ENCODE measurements at places on chromosomes 6 and 20. TPM values are rescaled to one million over a fixed set of nuclear protein-coding genes. Genes with fewer than 3 reads are reported as not detected.
A peak's percentile ranks its signal among the peaks of the same experiment; 100 is the strongest.

Gene IL20RA
- not detected for total RNA-seq

Gene BPIFB4
- not detected for total RNA-seq

Gene CCN6
- not detected for total RNA-seq

Gene KCNK16
- not detected for total RNA-seq

Gene SLC2A4RG
- 64.9 TPM for total RNA-seq

Gene PSORS1C2
- total RNA-seq: not detected

Gene NKX2-4
- not detected for total RNA-seq

Gene SPATS1
- not detected for total RNA-seq

DNA sequence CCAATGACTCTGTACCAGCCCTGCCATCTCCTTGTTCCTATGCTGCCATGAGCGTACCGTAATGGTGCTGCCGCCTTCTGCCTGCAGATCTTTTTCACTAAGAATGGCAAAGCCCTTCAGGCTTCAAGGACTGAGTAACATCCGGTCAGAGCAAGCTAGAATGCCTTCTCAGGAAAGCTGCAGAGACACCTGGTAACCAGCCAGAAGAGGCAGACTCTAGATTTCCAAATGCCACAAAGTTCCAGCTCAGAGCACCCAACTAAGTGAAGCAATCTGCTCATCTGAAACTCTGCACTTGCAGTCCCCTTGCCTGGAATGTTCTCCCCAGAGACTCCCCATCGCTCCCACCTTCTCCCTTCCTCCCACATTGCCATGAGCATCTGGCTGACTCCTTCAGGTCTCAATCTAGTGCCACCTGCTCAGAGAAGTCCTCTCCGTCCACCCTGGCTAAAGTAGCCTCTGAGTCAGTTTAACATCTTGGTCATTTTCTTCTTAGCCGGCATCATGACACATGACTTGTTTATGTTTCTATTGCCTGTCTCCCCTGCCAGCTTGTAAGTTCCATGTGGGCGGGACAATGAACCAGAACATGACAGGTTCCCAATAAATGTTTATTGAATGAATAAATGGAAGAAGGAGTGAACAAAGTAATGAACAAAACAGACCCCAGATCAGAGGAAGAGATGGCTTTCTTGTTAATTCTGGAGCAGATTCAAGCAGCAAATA is 6.9 kb upstream of the OCSTAMP start:
- DNase-seq: peak; percentile 78

DNA sequence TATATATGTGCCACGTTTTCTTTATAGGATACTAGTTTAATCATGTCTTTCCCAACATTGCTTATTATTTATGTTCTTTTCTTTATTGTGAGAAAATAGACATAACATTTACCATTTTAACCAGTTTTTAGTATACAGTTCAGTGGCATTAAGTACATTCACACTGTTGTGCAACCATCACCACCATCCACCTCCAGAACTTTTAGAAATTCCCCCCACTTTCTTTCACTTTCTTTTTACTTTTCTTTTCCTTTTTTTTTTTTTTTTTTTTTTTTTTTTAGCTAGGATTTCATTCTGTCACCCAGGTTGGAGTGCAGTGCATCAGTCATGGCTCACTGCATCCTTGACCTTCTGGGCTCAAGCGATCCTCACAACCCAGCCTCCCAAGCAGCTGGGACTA is 18.5 kb downstream of the RBCK1 start:
- DNase-seq: no peak

DNA sequence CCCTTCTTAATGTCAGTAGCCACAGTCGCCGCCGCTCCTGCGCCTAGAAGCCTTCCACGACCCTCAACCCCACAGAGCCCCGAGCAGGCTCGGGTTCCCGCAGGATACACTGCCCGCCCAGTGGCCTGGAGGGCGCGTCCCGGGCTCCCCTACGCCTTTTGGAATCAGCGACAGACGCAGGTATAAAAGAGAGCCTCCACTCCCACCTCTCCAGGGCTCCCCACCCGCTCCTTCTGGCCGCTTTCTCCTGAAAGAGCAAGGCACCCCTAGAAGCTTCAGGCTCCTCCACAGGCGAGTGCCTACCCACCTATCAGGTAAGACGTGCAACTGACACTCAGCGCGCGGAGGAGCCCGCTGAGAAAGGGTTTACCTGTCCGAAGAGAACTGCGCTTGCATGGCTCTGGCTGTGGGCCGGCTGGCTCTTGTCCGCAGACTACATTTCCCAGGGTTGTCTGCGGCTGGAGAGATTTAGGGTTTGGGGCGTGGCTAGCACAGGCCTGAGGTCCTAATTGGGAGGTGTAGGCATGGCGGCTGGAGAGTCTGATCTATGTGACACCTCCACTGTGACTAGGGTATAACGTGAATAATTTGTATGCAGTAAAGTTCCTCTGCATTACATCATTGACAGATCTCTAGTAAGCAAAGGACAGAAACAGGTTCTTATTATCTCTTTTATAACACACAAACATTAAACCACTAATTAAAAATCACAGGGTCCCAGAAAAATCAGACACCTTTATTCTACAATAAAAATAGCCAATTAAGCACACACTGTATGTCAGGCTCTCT is 13.5 kb upstream of the ZNF391 start:
- DNase-seq: peak; percentile 72

GRCh38 chr6:45709781-45710220 is 305.9 kb downstream of the CLIC5 start:
- DNase-seq: no peak

GRCh38 chr6:33050014-33050810 is 23.2 kb downstream of the HLA-DPA1 start:
- DNase-seq: no peak

DNA sequence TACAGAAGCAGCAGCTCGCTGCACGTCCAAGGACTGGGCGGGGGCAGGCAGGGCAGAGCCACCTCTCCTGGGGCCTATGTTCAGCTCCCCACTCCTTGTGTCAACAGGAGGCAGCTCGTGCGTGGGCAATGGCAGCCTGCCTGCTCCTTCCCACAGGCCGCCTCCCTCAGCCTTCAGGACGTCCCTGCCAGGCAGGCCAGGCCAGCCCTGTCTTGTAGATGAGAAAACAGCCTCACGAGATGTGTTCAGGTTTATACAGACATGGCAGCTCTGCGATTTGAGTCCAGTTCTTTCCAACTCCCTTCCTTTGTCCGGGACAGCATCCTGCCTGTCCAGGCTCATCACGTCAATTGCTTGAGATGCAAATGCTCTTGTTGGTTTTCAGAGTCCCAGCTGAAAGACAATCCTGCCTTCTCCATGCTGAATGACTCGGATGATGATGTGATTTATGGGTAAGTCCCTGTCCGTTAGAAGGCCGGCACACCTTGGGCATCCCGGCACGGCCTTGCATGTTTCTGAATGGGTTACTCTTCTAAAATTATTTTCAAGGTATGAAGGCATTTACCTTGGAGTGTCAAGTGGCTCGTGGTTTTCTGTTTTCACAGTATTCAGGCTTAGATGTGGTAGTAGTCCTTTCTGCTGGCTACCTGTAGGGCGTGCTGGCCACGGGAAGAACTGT is 13.5 kb downstream of the DYNLT1 start:
- peak; percentile 88 for DNase-seq

GRCh38 chr20:31862506-31862905 is 7.8 kb downstream of the DUSP15 start:
- DNase-seq: no peak

GRCh38 chr6:12815884-12816600 is 99.5 kb downstream of the PHACTR1 start:
- no peak for DNase-seq

DNA sequence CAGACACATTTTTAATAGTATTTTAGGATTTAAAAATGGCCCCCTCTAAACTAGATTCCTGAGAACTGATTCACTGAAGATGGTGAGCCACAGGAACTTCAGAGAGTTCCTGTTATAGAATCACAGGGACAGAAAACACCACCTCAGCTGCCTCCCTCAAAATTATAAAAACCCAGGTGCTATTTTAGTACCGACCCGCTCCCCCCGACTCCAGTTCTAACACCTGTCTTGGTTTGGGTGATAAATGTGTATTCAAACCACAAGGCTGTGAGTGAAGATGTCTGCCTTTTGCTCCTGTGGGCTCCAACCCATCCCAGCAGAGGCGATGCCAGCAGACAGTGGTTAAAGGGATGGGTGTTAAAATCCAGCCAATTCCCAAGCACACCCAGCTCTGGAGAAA is 127.4 kb upstream of the LY86 start:
- DNase-seq: peak; percentile 12

DNA sequence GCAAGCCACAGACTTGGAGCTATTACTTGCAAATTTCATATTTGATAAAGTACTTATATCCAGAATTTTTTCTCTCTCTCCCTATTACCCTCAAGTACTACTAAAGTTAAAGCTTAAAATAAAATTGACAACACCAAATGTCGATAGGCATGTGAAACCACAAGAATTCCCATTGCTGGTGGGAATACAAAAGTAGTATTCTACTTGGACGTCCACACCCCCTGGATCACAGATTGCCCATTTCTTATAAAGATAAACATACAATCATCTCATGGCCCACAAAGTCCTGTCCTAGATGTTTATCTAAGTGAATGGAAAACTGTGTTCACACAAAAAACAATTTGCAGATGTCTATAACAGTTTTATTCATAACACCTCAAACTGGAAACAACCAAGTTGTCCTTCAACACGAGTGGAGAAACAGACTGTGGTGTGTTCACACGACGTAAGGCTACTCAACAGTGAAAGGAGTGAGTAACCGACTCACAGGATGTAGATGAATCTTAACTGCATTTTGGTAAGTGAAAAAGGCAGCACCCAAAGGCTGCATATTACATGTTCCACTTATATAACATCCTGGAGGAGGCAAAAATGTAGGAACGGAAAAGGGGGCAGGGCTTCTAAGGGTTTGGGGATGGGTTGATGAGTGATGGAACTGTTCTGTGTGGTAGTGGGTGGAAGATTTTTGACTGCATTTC is 297.4 kb downstream of the THBS2 start:
- peak; percentile 54 for DNase-seq

DNA sequence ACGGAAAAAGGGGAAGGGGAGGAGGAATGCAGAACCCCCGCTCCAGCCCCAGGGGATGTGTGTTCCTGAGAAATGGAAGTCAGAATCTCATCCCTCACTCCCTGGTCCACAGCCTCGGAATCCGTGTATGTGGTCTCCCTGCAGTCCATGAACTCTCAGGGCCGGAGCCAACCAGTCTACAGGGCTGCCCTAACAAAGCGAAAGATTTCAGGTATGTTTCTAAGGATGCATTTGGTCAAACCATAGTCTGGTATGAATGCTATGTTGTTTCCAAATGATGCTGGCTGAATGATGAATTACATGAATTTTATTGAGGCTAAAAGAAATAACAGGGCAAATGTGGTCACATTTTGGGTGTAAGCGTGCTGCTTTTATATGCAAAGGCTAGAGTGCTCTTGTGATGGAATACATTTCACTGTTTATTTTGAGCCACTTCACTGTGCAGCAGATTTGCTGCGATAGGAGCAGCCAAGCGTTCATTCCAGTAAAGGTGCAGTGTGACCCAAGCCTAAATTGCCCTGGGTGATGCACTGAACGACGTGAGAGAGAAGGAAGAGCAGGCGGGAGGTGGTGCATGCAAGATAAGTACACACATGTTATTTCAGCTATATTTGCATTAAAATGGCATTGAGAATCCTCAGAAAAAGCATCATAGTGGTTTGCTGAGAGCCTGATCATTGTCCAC is 52.4 kb downstream of the FNDC1 start:
- DNase-seq: no peak

DNA sequence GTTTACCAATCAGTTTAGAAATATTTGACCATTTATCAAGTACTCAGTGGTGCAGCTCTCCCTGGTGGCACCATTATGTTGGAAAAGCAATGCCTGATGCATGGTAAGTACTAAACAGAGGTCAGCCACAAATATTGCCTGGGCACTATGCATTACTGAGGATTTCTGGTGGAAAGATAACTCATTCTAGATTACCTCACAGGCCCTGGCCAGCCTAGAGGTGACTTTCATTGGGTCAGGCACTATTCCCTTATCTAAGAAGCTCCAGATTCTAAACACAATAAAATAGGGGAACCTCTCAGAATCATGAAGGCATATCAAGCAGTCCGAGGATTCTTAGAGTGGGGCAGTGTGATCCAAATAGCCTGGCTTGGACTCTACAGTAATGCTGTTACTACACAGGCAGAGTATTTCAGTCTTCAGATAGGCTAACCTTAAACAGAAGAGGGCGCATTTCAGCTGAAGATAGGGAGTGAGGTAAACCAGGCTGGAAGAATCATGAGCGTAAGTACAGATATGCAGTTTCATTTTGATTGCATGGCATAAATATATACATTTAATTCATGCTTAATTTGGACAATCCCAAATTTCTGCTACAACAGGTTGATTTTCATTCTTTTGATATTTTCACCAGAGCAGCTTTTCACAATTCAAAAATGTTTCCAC is 12.1 kb downstream of the LGSN start:
- DNase-seq: peak; percentile 75

DNA sequence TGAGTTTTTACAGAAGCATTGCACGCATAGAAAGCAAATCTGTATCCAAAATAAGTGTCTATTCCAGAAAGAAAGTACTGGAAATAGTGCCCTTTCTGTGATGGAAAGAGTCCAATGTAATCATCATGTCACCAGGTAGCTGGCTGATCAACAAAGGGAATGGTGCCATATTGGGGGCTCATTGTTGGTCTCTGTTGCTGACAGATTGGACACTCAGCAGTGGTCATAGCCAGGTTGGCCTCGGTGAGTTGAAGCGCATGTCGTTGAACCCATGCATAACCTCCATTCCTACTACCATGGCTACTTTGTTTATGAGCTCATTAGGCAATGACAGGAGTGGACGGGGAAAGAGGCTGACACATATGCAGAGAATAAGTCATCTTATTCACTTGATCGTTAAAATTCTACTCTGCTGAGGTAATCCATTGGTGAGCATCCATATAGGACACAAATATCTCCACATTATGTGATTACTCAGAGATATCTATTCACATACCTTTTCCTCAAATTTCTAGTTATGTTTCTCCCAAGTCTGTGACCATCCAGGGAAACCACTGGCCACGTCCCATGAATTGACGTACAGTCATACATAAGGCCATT is 560.5 kb downstream of the HAO1 start:
- peak; percentile 42 for DNase-seq

DNA sequence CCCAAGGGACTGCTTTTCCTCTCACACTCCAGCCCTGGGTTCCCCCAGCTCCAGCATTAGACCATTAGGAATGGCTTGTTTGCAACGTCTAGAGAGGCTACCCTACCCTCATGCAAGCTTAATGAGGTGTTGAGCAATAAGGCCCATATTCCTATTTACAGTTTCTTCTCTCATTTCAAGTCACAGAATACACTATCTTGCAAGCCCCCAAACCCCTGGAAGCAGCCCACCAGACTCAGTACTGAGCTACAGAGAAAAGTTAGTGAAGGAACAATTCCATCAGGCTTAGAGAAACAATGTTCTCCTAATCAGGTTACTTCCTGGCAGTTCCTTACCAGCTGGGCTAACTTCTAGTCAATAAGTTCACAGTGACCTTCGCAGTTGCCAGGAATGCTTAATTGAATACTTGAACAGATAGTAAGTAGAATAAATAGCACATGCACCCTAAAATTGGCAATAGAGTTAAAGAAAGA is 606.5 kb upstream of the NOX3 start:
- DNase-seq: no peak
